ENCODE measurements at places on chromosomes 1 and 21.

DNA sequence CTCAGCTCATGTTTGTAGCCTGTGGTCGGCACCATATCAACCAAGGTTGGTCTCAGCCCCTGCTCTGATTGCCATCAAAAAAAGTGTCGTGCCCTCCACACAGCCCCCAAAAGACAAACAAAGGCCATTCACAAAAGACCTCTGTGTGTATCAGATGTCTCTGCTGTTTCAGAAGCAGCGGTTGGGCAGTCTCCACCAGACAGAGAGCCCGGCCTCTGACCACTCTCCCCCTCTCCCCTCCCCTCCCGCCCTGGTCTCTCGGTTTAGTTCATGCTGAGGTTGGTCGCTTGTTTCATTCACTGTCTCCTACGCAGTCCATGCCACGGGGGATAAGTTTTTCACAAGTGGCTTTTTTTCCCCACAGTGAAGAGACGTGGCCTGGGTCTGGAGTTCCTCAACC is 27.1 kb downstream of the ACTA1 start:
- DNase-seq = no peak

DNA sequence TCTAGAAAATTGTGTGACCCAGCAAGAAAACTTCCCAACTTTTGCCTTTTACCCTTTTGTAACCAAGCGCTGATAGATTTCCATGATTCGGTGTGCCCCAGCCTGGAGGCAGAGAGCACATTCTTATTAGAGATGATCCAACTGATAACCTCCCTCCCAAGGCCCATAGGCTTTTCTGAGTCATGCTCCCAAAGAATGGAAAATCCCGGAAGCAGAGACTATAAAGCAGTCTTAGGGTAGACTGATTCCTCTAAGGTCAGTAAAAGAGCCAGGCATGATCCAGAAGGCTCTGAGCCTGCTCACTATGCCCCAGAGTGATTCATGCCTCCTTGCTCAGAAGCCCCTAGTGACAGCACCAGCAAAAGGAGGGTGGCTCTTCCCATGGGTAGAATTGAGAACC is 4.3 kb downstream of the CAMK1G start:
- no peak for DNase-seq

DNA sequence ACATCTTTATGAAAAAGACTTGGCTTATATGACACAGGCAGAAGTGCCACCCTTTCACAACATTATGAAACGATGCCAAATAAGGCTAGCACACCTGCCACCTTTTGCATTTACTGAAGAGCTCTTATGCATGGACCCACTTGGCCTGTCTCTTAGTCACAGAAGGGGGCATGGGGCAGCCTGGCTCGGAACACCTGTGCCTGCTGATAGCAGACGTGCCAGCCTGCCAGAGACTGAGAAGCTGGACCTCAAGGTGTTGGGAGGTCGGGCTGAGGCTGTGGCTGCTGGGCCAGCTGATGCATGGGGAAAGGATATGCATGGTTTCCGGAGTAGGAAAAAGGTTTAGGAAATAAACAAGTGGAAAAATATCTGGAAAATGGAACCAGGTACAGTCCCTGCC is 21.5 kb downstream of the RCAN1 start:
- no peak for DNase-seq

- no peak for DNase-seq
Measured at GRCh38 chr1:100469578-100469977, 68.4 kb upstream of the GPR88 start.
